ENCODE measurements at places on chromosomes 11 and 22.

DNA sequence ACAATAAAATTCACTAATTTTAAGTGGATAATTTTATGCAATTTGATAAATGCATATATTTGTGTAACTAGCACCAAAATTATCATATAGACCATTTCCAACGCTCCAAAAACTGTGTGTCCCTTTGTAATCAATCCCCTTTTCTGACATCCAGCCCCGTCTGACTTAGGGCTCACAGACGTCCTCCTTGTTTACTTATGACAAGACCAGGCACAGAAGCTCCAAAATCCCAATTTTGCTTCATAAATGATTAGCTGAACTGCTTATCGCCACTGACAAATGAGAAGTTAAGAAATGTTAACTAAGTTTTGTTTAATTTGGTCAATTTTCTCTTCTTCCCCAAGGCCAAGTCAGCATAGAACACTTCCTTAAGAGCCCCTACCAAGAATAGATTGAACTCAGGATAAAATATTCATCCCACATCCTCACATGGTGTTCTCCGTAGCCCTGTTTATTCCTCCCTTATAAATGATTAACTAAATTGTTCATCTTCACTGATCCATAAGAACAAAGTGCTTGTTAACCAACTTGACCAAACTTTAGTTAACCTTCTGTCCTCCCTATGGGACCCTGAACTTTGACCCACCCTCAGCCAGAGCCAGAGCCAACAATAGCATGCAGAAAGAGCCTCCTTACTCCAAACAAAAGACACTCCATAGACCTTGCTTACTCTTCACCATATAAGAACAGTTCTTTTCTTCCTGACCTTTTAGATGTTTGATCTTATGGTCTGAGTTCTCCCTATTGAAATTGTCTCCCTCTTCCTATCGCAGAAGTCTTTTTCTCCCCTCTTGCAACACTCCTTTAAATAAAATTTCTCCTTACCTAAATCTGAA is 30.8 kb upstream of the GLYAT start:
- no peak for DNase-seq

- DNase-seq, result peak; percentile 5
These were observed 1.1 kb downstream of the NPAT start for GRCh38 chr11:108221371-108221770.

DNA sequence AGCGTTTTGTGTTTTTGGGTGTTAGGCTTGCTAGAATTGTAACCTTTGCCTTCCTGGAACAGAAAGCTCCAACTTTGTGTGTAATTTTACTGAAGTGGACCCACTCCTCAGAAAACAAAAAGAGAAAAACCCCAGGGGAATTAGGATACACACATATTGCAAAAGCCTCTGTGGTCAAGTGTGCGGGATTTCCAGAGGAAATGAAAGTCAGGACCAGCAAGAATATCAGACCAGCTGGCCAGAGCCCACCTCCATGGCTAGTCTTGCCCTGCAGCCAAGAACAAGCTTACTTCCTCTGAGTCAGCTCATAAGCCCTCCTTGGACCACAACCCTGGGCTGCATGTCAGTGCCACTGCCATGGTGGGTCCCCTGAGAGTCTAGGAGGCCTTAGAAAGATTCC is 37.0 kb upstream of the FTH1 start:
- DNase-seq, result peak; percentile 85

GRCh38 chr22:37639070-37639760 is at the start of gene SH3BP1:
TSS of gene SH3BP1 (plus strand) at chr22:37639669. CDS start at chr22:37639788, 119 bp downstream.
- peak; percentile 60 for DNase-seq

DNA sequence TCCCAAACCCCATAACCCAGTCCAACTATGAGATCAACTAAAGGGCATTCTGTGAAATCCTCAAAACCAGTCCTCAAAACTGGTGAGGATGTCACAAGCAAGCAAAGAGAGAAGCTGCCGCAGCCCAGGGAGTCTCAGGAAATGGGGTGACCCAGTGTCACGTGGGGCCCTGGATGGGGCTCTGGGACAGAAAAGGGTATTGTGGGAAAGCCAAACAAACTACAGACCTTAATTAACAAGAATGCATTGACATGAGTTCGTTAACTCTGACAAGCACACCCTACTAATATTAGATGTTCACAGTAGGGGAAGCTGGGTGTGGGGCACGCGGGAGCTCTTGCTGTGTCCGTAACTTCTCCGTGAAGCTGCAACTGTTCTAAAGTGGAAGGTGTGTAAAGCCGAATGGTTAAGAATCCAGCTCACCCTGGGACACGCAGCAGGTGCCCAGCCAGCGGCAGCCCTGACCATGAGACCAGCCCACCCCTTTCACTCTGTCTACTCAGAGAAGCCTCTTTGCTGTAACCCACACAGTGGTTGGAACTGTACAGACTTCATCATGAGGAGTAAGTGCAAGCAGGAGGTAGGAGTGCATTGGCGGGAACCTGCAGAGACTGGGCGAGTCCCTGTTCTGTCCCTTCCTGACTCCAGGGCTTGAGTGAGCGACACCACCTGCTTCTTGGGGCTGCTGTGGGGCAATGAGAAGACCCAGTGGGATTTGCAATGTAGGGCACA is 17.9 kb downstream of the LINC01488 start:
- DNase-seq, result no peak

- peak; percentile 87 for DNase-seq
These were observed 20.8 kb upstream of the LMO2 start for GRCh38 chr11:33912405-33913361.

GRCh38 chr11:128749974-128750373 is 56.1 kb downstream of the FLI1 start:
- DNase-seq, result no peak

DNA sequence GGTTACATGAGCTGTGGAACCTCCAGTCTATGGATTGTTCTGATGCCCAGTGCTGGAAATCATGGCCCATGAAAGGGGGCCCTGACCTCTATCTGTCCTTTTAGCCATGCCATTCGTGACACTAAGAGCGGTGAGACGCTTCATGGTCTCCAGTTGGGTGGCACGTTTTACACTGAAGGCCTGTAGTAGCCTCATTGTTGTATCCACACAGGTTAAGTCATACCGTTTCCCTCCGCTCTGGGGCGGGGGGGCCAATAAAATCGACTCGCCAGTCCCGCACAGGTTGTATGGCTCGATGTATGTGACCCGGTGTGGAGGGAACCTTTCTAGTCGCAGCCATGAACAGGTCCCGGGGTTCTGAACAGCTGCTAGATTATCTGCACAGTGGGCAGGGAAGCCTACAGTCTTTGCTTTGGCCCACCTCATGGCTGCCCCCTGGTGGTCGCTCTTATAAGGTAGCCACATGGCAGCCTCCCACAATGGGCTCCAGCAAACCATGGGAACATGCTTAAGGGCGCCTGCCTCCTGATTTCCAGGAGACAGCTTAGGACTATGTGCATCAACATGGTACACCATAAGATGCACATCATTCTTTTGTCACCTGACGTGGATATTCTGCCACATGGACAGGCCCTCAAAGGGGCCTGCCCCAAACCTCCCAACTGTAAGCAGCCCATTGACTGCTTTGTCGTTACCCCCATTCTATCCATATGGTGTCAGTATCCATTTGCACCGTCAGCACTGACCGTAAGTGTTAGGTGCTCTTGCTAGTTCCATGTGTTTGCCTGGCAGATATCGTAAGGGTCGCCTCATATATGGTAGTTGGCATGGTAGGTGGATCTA is 19.7 kb upstream of the APOL3 start:
- peak; percentile 87 for DNase-seq

- no peak for DNase-seq
These were observed 21.6 kb downstream of the APOL5 start for GRCh38 chr22:35739076-35739930.

DNA sequence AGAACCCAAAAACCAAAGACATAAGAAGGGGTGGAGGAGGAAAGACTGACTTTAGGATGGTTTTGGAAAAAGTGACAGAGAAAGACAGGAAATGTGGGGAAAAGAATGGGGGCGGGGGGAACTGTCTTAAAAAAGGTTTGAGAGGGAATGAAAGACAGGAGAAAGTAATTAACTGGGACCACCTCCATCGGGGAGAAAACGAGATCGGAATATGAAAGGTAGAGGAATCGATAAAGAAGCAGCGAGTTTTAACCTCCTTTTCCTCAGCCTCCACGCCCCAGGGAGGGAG is 524 bp downstream of the MTMR2 start:
- no peak for DNase-seq

GRCh38 chr11:88402784-88403183 is 65.2 kb upstream of the CTSC start:
- no peak for DNase-seq

- no peak for DNase-seq
These were observed 208.4 kb downstream of the DDX10 start for GRCh38 chr11:108873310-108873709.

- no peak for DNase-seq
These were observed 100.3 kb downstream of the INSC start for GRCh38 chr11:15215005-15215404.

- DNase-seq, result peak; percentile 81
These were observed 15.6 kb upstream of the UCP3 start for GRCh38 chr11:74024261-74025029.

- no peak for DNase-seq
These were observed 2.5 kb upstream of the HBB start for GRCh38 chr11:5229356-5229755.

- DNase-seq, result peak; percentile 57
These were observed 10.0 kb upstream of the OR5M1 start for GRCh38 chr11:56624661-56625110.

- DNase-seq, result peak; percentile 19
These were observed 60.9 kb downstream of the SCGB1A1 start for GRCh38 chr11:62479631-62480201.

Data from AG08395 (cell line).